Right renal cortex interstitium (tissue), 3 donors: ENCODE measurements at places on chromosomes 12 and 14. TPM values are rescaled to one million over a fixed set of nuclear protein-coding genes. Genes with fewer than 3 reads are reported as not detected.

- no peak for DNase-seq
Observed at GRCh38 chr12:115323223-115323905, 639.4 kb upstream of the TBX3 start.

- no peak for DNase-seq
Observed at GRCh38 chr14:78581229-78581628, 411.1 kb downstream of the NRXN3 start.

- DNase-seq, result no peak
Observed at GRCh38 chr12:57134949-57135348, 6.7 kb downstream of the LRP1 start.

The PZP gene
- polyA plus RNA-seq, result 0.60 TPM

DNA sequence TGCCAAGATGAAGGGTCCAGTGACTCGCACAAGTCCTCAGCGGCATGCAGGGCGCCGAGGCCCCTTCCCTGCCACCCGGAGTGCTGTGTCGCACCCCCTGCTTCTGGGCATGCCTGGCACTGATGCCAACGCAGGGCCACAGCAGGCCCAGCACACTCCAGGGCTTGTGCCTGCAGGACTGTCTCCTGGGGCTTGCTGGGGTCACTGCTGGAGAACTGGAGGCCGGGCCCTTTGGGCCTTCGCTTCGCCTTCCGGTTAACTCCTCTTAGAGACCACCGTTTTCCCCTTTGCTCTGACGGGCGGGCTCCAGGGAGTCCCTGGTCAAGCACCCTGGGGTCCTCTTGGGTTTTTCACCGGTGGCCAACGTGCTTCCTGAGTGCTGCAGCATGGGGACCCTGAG, 79.6 kb downstream of the WDR20 start:
- DNase-seq, result no peak

GRCh38 chr12:57431654-57432188, 878 bp upstream of the R3HDM2 start:
- no peak for DNase-seq

The LALBA gene
- polyA plus RNA-seq, result not detected

The VASH1 gene
- polyA plus RNA-seq, result 29.6 TPM

The USP44 gene
- polyA plus RNA-seq, result 2.5 TPM

- DNase-seq, result no peak
Observed at GRCh38 chr14:49250517-49250916, 335.7 kb downstream of the RPS29 start.

DNA sequence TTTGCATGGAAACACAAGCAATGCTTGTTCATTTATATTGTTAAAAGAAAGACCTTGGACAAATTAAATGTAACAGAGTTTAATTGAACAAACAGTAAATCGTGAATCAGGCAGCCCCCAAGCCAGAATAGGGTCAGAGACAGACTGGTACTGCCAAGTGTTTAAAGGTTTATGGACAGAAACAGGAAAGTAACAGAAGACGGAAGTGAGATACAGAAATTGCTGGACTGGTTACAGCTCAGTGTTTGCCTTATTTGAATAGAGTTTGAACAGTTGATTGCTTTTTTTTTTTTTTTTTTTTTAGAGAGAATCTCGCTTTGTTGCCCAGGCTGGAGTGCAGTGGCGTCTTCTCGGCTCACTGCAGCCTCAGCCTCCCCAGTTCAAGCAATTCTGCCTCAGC, 50.3 kb downstream of the DAO start:
- no peak for DNase-seq

GRCh38 chr12:79961411-79961810, 26.5 kb upstream of the PPP1R12A start:
- DNase-seq, result no peak

- DNase-seq, result no peak
Observed at GRCh38 chr14:76236172-76237130, 84.7 kb downstream of the GPATCH2L start.

The INHBC gene
- polyA plus RNA-seq, result 0.20 TPM

DNA sequence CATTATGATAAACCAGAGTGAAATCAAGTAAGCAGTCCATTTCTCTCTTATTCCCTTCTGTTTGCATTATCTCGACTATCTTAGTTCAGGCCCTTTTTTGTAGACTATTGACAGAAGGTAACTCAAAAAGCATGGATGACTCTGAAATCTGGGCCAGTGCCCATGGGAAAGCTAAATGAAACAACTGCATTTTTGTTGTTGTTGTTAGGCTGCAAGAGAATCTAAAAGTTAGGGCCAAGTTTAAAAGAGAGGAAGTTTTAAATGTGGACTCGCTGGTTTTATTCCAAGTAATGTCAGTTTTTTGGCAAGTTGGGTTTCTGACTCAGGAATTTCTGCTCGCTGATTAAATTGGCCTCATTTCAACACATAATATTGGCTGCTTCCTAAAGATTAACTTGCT, 201.1 kb downstream of the PIK3C2G start:
- no peak for DNase-seq

DNA sequence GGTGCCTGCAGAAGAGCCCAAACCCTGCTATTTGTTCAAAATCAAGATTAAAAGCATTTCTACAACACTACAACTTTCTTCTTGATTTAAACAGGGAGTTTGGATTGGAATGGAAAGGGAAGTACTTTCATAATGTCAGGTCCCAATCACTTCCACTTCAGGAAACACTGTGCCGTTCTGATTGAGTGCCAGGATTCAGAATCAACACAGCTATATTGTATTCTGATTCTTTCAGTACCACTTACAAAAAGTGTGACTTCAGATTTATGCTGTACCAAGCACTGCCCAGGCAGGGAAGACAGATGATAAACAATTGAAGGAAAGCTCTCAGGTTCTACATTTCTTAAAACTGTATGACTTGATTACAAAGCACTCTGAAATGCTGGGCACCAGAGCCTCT, 3.2 kb downstream of the TDP1 start:
- no peak for DNase-seq

The CD4 gene
- 32.4 TPM for polyA plus RNA-seq

GRCh38 chr14:90440021-90440451, 43.2 kb downstream of the CALM1 start:
- no peak for DNase-seq

DNA sequence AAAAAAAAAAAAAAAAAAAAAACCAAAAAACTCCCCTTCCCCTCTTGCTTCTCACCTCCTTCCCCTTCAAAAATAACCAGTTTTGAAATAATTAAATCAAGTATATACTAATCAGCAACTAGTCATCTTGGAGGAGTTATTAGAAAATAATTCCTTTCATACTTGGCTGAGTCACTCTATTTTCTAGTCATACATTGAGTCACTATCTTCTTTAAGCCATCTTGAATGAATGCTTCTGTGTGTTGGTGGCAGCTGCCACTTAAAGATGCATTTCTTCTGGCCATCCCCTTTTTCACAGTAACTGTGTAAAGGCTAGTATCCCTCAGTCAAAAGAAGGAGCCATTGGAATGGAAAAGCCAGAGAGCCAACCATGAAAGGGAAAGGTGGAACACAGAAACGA, 84.2 kb upstream of the TMEM263 start:
- DNase-seq, result no peak

DNA sequence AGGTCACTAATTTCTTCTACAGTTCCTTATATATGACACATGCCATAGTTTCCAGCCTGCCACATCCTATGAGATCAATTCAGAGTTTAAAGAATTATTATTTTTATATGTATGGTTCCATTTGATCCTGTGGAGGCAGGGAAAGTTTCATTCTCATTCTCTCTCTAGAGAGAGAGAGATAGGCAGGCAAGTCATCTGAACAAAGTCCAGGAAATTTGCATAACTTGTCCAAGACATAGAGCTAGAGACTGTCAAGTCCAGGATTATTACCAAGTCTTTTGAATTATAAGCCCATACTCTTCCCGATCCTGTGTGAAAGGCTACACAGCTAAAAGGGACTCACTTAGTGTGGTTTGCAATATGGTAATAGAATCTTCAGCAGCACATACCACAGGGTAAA, 215.3 kb downstream of the SSPN start:
- DNase-seq, result no peak

- DNase-seq, result no peak
Observed at GRCh38 chr14:52175982-52176502, 91.5 kb upstream of the PTGDR start.

- DNase-seq, result no peak
Observed at GRCh38 chr14:67253076-67253635, 11.9 kb downstream of the PALS1 start.
